ENCODE measurements at places on chromosomes 16 and 17.

GRCh38 chr16:50603206-50604064, 55.2 kb downstream of the NKD1 start:
- no peak for DNase-seq

- DNase-seq, result no peak
Observed at GRCh38 chr17:81608082-81608481, 28.8 kb downstream of the NPLOC4 start.

DNA sequence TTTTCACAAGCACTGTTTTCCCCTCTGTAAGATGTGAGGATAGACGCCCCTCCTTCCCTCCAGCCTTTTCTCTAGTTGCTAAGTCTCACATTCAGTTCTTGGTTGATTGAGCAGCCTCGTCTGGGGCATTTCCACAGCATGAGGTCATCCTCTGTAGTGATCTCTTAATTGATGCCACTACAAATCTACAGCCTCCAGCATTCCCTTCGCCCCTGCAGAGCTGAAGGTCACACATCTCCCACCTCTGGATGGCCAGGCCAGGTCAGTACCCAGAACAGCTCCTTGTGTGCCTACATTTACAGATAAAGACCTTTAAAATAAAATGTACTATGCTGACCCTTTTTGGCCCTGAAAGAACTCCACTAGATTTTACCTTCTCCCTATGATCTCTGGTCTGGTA, 32.5 kb upstream of the CDH11 start:
- no peak for DNase-seq

GRCh38 chr17:17354560-17355349, 51.6 kb downstream of the NT5M start:
- DNase-seq, result peak; percentile 79

DNA sequence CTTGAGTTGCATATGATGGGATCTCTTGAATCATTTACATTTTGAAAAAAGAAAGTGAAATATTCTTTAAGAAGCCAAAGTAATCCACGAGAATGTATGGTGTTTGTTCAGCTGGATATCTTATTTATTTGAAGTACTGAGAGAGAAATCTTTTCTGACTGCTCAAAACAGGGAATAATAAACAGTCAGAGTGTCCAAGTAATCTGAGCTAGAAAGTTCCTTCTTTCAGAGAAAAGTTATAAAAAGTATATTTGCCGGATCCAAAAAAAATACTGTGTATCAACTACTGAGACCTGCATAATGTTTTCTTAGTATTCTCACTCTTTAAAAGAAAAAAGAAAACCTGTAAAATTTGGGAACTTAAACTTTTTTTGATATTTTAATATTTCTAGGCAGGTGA, 350.8 kb downstream of the WWOX start:
- no peak for DNase-seq

DNA sequence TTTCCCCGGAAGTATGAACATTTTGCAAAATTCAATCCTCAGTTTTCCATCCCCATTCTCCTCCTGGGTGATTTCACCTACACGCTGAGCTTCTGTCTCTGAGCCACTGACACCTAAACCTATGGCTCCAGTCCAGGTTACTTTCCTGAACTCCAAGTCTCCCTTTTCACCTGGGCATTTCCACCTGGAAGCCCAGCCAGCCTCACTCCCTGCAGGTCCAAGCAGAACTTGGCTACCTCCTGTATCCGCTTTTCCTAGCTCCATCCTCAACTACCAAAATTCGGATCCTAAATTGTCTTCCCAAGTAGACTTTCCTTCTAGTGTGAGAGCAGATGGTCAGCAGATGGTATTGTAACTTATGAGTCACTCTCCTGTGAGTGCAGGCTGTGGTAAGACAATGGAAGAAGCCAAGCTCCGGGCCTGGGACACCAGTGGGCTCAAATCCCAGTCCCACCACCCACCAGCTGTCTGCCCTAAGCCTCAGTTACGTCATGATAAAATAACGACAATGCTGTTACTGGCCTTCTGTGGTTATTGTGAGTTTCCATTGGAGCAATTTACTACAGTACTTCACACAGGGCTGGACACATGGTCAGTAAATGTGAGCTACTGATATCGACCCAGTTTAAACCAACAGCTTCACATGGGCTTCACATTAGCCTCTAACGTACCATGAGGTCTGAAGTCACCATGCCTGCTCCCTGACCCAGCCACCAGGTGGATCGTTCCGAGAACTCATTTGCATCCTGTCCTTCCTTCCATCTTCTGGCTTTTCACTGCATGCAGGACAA, 33.3 kb downstream of the PECAM1 start:
- DNase-seq, result peak; percentile 82

DNA sequence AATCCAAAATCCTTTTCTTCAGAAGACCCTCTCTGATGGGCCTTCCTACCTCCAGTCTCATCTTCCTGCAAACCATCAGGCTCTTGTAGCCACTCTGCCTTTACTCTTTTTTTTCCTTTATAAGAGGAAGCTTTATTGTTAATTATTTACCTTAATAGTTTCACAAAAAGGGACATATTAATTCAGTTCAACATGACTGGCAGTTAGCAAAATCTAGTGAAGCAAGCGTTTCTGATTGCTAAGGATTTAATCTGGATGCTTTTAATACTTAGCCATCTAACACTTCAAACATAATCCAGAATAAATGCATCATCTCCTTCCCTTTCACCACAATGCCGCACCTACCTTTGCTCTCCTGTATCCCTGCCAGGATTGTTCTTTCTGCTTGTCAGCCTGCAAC, 62.0 kb downstream of the SPACA3 start:
- no peak for DNase-seq

- DNase-seq, result no peak
Observed at GRCh38 chr16:68197250-68197649, 38.7 kb downstream of the ESRP2 start.

GRCh38 chr17:27315796-27316465, 22.0 kb downstream of the WSB1 start:
- DNase-seq, result no peak

DNA sequence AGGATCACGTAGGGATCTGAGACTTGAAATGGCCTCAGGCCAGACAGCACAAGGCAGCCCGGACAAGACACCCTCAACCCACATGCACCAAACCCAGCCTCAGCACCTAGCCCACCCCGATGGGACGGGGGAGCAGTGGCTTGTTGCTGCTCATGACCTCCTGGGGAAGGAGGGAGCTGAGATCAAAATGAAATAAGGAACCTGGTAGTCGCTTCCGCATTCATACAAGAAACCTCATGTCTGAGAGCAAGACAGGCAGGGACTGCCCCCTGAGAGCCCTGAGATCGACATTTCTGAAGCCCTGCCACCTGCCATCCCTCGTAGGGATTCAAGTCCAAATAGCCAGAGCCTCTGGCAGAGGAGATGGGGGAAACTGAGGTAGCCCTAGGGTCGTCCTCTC, 5.7 kb upstream of the CEP131 start:
- DNase-seq, result no peak

- no peak for DNase-seq
Observed at GRCh38 chr17:82869536-82869935, 29.7 kb upstream of the ZNF750 start.

DNA sequence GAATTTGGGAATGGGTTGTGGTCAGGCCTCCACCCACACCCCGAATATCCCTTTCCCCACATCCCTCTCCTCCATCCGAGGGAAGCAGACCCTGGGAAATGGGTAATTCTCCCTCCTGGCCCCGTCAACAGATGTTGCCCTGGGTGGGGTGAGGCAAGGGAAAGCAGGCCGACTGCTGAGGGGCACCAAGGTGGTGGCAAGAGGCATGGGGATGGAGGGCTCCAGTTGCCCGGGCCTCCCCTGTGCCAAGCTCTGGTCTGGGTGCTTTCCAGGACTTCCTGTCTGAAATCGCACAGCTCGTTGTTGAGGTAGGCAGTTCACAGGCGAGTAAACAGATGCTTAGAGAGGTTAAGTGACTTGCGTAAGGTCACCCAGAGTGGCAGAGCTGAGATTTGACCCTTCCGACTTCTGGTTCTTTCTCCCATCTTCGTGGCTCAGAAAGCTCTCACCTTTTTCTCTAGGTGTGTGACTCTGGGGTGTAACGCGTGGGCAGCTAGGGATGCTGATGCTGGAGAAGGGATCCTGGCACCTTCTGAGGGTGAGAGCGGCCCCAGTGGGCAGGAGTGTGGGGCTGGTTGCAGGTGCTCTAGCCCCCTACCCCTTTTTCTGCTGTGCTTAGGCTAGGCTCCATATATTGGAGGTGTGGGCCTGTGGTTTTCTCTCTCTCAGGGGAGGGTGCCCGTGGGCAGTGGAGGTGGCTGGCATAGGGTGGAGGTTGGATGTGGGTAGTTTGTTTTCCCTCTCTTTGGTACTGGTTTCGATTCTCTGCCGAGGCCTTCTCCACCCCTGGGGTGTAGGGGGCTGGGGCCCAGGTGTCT, 17.2 kb downstream of the RARA start:
- no peak for DNase-seq

DNA sequence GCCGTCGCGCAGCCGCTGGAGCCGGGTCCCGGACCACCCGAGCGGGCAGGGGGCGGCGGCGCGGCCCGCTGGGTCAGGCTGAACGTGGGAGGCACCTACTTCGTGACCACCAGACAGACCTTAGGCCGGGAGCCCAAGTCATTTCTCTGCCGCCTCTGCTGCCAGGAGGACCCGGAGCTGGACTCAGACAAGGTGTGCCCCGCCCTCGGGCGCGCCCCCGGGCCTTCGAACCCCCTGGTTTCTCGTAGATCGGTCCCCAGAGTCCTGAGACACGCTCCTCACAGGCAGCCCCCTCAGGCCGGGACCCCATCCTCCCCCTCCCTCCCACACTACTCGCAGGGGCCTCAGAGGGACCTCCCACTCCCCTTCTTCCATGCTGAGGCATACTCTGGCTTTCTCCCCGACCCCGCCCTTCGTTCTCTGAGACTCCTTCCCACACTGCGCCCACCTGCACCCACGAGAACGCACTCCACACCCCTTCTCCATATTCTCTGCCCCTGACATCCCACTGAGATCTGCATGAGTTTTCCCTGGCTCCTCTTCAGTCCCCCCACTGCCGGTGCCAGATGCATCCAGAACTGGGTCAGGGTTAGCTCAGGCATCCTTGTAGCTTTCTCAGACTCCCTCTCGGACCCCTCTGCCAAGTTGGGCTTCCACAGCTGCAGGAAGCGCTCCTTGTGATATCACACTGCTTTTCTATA, 523 bp downstream of the KCTD2 start:
- DNase-seq, result peak; percentile 41

DNA sequence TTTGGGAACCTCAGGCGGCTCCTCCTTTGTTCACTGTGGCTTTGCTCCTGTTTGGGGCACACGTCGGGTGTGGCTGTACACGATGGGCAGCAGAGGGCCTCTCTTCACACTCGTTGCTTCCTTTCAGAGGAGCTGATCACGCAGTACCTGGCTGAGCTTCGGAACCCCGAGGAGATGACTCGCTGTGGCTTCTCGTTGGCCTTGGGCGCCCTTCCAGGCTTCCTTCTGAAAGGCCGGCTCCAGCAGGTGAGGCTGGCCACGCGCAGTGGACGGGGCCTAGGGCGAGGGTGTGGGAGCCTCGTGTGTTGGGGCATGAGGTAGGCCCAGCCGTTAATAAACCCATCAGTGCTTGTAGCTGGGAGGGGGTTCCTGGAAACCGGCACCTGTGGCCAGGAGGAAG, 85.0 kb upstream of the ZNF750 start:
- no peak for DNase-seq

- no peak for DNase-seq
Observed at GRCh38 chr17:59627274-59627673, 7.6 kb downstream of the CLTC start.

- no peak for DNase-seq
Observed at GRCh38 chr17:18172531-18173278, 10.9 kb upstream of the ALKBH5 start.

DNA sequence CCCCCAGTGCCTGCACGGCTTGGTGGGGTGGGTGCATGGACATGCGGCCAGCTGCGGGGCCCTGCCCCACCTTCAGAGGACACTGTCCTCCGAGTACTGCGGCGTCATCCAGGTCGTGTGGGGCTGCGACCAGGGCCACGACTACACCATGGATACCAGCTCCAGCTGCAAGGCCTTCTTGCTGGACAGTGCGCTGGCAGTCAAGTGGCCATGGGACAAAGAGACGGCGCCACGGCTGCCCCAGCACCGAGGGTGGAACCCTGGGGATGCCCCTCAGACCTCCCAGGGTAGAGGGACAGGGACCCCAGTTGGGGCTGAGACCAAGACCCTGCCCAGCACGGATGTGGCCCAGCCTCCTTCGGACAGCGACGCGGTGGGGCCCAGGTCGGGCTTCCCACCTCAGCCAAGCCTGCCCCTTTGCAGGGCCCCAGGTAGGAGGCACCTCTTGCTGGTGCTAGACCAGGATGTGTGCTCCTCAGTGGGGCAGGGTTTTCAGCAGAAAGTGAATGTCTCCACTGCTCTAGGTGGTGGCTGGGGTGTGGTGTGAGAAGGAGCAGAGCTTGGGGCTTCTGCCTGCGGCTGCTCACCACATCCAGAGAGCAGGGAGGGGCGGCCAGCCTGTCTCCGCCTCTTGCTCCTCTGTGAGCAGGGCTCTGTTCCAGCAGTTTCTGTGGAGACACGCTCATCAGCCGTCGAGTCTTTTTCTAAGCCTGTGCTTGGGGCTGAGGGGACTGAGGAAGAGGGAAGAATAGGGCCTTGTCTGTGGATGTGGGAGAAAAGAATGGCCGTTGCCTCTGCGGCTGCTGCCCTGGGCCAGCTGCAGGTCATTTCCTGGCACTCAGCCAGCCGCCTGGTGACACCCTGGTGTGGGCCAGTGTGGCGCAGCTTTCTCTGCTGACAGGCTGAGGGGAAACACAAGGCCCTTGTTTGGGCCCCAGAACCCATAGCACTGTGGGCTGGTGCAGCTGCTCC, 2.2 kb downstream of the ZNF276 start:
- peak; percentile 23 for DNase-seq

DNA sequence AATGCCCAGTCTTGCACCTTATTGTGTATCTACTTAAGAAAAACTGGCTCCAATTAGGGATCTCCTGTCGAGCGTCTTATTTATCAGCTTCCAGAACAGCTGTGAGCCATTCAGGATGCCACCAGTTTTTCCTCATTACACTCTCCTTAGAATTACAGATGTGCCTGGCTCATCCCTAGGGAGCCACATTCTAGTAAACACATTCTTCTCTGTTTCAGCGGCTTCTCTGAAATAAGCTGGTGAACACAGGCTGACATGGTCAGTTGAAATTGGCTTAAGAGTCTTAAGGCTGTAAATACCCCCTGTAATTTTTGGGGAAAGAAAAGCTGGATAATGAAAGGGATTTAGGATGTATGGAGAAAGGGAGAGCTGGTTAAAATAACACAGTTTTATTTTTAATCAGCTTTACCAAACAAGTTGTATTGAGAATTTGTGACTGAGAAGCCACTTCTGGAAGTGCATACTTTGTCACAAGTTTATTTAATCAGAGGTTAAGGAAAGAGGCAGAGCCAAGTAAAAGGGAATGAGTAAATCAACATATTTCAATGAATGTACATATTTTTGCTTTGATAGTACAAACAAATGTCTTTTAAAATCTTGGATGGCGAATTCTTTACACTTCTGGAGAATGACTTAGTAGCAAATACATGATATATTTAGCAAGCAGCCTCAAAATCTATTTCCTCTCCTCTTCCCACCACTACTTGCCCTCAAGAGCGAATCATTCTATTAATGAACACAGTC, 562.0 kb upstream of the GOT2 start:
- no peak for DNase-seq

- DNase-seq, result no peak
Observed at GRCh38 chr16:89615596-89616090, 2.2 kb downstream of the DPEP1 start.

- no peak for DNase-seq
Observed at GRCh38 chr16:85735225-85735635, 15.7 kb downstream of the C16orf74 start.

- no peak for DNase-seq
Observed at GRCh38 chr17:30238003-30238344, 2.5 kb upstream of the SLC6A4 start.
